ENCODE measurements at places on chromosomes 2 and 18.

GRCh38 chr2:8754106-8754776 is 72.4 kb downstream of the ID2 start:
- no peak for DNase-seq

- DNase-seq: no peak
These were observed 75.3 kb upstream of the CHN1 start for GRCh38 chr2:175080479-175080878.

DNA sequence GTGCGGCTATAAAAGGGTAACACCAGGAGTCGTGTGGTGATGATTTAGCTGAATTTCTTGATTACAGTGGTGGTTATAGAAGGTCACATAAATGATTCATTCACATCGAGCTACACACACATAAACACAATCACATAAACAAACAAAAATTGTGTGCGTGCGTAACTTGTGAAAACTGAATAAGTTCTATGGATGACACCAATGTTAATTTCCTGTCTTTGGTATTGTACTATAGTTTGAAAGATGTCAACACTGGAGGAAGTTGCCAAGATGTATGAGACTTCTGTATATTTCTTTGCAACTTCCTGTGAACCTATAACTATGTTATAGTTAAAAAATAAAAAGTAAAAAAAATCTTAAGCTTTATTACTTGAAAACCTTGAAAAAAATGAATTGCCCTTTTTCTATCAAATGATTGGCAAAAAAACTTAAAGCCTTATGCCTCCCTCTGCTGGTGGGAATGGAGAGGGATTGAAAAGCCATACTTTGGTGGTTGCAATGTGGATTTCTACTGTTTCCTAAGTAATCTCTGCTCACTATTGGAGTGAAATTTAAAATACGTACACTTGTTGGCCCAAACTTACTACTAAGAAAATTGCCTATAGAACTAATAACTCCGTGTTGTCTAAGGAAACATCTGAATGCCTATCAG is 227.7 kb downstream of the RPIA start:
- no peak for DNase-seq

DNA sequence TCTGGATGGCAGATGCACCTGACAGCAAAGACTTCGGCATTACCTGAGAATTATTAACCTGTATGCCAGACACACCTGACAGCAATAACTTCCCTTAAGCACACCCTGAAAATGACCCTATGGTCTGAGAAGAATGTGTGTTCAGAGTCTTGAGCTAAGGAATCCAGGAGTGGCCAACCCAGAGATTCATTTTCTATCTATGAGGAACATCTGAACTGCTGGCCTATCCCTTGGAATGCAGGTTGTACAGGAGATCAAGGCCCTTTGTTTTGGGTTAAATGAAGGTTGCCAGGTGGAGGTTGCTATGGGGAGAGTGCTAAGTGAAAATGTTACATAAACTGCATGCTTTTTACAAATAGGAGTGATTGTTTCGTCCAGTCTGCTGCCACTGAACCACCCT is 200.9 kb upstream of the MEIS1 start:
- no peak for DNase-seq

Measured in stimulated activated CD8-positive, alpha-beta memory T cell treated with anti-CD3 and anti-CD28 coated beads, Interleukin-7, amount 100 ng/mL, for 1 hour (primary cell).